GM12892 (cell line): ENCODE measurements at places on chromosomes 13 and 19.

GRCh38 chr19:46976845-46977320, 42.8 kb upstream of the NPAS1 start:
- DNase-seq = no peak

- no peak for DNase-seq
Measured at GRCh38 chr19:46715620-46715974, 1.3 kb downstream of the PRKD2 start.

DNA sequence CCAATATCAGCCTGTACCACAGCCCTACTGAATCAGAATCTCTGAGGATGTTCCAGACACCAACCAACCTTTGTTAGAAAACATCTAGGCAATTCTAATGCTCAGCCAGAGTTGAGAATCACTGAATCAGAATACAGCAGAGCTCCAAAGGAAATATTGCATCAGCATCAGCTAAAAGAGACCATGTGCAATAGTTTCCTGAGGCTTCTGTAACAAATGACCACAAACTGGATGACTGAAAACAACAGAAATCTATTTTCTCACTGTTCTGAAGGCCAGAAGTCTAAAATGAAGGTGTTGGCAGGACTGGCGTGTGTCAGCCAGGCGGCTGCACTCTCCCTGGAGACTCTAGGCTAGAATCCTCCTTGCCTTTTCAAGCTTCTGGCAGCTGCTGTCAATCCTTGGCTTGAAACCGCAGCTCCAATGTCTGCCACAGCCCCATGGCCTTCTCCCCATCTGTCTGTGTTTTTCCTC, 1.2 kb upstream of the DCT start:
- no peak for DNase-seq

- no peak for DNase-seq
Measured at GRCh38 chr19:8567522-8568172, 9.6 kb downstream of the MYO1F start.

- no peak for DNase-seq
Measured at GRCh38 chr13:46077265-46077664, 24.7 kb upstream of the ZC3H13 start.

GRCh38 chr13:48334534-48335127, 31.1 kb downstream of the RB1 start:
- DNase-seq = no peak

- DNase-seq = no peak
Measured at GRCh38 chr19:33134571-33135041, 2.7 kb downstream of the WDR88 start.

- no peak for DNase-seq
Measured at GRCh38 chr19:2381148-2381820, 21.2 kb downstream of the TMPRSS9 start.

- DNase-seq = no peak
Measured at GRCh38 chr19:10852098-10852800, 4.0 kb downstream of the C19orf38 start.

- DNase-seq = no peak
Measured at GRCh38 chr13:46168341-46168740, 13.6 kb downstream of the LCP1 start.

DNA sequence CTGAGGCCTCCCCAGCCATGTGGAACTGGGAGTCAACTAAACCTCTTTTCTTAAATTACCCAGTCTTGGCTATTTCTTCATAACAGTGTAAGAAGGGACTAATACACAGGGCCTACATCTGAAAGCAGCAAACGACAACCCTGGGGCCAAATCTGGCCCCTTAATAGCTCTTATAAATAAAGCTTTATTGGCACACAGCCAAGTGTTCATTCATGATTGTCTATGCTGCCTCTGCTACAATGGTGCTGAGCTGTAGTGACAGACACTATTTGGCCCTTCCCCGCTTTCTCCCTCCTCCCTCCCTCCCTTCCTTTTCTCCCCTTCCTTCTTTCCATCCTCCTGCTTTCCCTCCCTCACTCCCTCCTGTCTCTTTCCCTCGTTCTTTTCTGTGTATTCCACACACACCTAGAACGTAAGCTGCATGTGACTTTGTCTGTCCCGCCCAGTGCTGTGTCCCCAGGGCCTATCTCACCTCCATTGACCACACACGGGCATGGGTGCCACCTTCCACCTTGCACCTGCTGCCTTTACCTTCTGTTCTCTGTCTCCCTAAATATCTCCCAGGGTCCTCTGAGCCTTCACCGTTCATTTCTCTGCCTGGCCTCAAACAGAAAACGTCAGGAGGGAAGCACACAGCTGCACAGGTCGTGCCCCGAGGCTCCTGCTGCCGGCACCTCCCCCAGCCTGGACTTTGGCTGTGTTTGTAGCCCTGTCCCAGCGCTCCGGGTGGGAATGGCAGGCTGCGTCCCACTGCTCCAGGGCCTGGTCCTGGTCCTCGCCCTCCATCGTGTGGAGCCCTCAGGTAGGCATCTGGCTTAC, at the start of gene PROZ:
TSS of gene PROZ (plus strand) at position 720 of the 819 bp plus-strand sequence. CDS start at position 733, 13 bp downstream.
- no peak for DNase-seq

DNA sequence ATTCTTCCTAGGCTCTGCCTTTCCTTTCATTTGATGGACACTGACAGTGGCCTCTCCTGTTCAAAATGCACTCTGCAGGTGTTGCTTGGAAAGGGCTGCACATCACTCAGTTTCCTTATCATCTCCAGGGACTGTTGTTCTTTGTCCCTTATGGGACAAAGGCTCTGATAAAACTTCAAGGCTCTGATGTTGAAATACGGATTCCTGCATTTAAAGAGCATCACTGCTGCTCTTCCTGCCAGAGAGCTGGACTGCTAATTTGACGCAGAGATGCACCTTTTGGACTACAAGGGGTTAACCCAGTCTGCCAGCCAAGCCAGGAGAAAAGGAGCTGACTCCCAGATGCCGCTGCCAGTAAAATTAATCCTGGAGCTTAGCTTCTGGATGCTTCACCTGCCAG, 952.1 kb downstream of the DIAPH3 start:
- no peak for DNase-seq

DNA sequence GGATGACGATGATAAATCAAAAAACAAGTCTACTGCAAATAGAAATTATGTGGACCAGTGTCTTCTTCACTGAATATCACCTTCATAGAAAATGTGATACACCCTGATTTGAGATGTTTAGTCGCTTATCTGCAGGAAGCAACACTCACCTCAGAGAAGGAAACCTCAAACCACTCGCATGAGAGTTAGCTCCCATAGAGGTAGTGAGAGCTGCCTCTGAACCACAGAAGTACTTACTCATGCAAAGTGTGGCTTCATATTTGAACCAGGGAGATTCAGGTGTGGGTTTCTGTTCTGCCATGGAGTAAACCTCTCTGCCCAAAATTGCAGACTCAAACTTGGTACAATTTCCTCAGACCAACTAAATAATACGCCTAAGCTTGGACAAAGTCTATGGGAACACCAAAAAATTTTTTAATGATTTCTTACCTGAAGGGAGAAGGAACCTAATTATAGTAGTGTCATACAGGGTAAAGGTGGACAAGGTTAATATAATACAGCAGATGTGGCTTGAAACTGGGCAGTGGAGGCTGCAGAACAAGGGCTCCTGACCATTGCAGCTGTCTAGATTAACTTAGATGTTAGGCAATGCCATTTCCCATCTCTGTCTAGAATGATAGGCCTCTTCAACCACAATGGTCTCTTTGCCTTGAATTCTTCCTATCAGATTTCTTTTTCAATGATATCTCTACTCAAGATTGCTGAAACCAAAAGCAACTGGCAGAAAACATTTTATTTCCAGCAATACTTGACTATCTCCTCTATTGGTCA, 29.6 kb upstream of the RCBTB2 start:
- DNase-seq = peak; percentile 44

DNA sequence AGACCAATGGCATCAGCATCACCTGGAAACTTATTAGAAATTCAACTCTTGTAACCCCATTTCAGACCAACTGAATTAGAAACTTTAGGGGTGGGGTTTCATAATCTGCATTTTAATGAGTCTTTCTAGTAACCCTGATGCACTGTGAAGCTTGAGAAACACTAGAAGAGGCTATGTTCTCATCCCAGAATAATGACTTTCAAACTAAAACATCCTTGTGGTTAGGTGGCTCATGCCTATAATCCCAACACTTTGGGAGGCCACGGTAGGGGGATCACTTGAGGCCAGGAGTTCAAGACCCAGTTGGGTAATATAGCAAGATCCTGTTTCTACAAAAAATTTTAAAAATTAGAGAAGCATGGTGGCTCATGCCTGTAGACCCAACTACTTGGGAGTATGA, 402.4 kb downstream of the DLEU7 start:
- DNase-seq = no peak

DNA sequence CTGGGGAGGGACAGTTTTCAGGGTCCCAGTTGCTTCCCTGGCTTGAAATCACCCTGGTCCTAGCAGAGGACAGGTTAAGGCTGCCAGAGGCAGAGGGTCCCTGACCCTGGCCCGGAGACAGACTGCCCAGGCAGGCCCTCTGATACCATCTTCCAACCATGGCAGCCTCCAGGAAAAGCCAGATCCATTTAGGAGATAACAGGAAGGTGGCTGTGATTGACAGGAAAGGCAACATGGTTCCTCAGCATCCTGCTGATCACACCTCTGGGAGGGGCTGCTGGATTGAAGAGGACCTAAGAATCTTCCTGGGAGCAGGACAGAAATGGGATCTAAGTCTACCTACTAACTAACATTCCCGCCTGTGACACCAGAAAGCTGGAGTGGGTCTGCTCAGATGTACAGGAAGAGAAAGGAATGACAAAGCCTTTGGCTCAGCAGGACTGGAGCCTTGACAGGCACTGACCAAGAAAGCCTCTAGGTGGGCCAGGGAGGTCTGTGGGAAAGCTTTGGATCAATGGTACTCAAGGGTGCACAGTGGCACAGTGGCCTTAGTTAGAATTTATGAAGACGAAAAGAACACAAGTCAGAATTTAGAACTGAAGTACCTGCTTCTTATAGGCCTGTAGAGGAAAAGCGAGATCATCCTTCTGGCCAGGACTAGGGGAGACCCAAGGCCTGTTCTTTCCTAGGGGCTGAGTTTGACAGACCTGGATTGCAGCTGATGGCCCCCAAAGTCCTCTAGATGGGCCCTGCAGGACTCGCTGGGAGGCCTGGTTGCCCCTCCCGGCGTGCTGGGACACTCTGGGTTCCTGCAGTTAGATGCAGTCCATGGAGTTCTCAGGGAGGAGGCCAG, 2.3 kb upstream of the PRKACA start:
- no peak for DNase-seq

DNA sequence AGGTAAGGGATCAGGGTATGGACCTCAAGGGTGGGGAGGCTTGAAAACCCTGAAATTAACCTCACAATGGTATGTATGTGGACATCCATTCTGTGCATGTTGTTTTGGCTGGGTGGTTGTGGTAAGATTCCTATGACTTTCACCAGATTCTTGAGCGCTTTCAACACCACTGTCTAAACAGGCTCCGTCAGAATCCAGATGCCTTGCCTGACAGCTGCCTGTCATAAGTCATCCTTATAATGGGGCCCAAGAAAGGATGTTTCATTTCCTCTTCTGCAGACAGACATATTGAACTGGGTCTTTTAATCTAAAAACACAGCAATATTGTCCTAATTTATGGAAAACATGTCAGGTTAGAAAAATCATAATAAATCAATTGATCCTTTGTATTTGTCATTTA, 41.3 kb downstream of the ALOX5AP start:
- no peak for DNase-seq

- DNase-seq = no peak
Measured at GRCh38 chr19:47778954-47779351, 450 bp downstream of the SELENOW start.

DNA sequence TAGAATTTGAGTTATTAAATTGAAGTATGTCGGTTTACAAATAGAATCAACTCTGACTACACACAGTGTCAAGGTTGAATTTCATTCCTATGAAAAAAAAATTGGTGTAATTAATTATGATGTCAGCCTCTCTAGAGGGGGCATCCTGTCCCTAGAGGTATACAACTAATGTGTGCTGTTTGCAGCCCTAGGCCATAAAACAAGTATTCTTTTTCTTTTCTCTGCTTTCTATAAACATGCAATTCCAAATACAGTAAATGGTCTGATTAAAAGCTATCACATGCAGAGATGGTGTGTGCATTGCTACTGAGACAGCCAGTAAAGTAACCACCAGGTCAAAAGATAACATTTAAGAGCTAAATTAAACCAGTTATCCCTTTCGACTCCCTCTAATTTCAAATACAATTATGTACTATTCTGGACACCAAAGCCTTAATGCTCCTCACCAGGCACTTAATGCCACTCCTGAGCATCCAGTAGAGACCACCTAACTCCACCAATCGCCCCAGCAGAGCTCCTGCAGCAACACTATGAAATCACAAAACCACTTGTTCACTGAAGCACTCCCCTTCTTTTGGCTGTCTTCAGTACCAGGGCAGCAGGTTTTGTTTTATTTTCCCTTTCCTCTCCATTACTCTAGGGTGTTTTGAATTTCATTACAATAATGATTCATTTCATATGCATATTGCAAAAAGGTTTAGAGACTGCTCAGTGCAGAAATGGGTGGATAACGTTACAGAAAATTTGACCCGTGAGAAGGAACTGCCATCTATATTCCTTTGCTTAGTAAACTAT, 426.9 kb downstream of the PCDH9 start:
- DNase-seq = no peak

- no peak for DNase-seq
Measured at GRCh38 chr13:25085125-25085742, 10.7 kb upstream of the PABPC3 start.

DNA sequence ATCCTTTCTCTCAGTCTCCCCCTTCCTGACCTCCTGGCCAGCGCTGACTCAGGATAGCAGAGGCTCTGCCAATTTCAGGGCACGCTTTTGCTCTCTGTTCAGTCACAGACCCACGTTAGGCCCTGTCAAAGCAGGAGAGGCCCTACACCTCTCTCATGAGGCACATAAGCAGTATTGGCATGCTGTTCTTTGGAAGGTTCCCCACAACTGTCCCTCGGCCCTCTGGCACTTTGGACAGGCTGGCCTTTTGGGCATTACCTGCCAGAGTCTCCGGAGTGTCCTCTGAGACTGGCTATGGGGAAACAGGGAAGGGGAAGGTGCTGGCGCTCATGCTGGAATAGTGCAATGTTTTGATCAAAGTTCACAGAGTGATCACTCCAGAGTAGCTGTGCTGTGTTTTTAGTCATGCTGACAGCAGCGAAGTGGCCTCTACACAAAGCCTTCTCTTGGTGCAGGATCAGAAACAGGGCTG, 23.7 kb upstream of the UBE2L5 start:
- DNase-seq = no peak

DNA sequence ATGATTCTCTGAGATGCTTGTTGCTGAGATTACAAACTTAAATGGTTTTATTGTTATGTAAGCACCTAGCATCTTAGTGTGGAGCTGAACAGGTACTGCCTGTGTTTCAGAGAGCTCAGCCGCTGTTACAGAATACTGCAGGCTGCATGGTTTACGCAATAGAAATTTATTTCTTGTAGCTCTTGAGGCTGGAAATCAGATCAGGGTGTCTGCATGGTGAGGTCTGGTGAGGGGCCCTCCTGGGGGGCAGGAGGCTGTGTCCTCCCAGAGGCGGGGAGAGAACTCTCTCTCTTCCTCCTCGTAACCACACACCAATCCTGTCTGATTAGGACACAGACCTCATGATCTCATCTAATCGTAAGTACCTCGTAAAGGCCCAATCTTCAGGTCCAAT, 13.1 kb downstream of the ATP11A start:
- no peak for DNase-seq

- no peak for DNase-seq
Measured at GRCh38 chr19:34974646-34975045, 10.6 kb upstream of the ZNF792 start.
